ENCODE measurements at places on chromosomes 3 and 15. TPM values are rescaled to one million over a fixed set of nuclear protein-coding genes. Genes with fewer than 3 reads are reported as not detected.

- DNase-seq: no peak
Measured at GRCh38 chr3:154842536-154842935, 237.6 kb upstream of the MME start.

DNA sequence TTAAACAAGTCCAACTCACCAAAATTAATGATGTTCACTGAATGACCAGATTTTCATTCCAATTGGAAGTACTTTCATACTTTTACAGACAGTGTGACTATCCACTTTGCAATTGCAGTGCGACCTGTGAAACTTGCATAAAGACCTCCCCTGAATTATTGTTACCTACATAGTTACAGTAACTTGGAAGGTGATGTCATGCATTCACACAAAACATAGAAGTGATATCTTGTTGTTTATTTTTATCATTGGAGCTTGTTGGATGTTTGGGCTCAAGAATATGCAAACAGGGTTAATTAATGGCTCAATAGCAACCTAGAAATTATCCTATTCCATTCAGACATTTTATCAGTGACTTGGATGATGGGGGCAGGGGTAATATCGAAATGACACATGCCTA is 470.9 kb downstream of the MECOM start:
- DNase-seq: no peak

DNA sequence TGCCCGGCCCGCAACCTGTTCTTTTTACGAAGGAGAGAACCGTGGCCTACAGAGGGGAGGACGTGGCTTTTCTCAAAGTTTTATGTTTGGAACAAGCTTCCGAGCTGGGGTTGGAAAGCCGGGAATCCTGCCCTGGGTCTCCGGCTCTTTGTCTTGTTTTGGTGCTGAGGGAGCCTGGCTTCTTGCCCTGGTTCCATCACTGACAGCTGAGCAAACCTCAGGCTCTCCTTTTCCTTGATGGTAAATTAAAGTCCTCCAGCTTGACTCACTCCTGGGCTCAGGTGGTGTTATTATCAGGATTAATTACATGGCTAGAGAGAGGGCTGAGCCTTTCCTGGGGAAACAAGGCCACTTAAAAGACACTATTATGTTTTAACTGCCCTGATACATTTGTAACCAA is 289.5 kb upstream of the RGMA start:
- no peak for DNase-seq

DNA sequence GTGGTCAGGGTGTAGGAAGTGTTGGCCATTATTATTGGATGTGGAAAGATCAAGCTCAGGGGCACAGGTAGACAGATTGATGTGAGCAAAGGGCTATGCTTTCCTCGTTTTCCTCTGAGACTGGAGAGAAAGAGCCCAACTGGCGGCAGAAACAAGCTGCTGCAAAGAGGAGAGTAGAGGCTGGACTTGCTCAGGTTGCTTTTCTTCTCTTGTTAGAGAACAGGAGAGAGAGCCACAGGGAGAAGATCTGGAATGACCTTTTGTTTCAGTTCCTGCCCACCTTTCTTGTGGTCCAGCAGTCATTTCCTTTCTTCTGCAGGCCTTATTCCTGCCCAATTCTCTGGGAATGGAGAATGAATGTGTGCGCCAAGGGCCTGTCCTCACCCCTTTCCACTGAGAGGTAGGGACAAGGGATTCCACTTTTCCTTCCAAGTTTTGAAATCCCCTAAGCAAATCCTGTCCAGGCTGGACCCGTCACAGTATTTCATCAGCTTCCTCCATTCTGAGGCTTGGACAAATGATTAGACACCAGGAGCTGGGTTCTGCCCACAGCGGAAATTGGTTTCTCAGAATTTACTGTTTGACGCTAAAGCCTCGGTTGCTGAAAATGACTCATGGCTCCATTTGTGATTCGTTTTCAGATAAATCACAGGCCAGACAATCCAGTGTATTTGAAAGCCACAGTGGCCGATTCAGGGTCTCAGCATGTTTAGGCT is 16.1 kb downstream of the ZNF80 start:
- DNase-seq: peak; percentile 71

DNA sequence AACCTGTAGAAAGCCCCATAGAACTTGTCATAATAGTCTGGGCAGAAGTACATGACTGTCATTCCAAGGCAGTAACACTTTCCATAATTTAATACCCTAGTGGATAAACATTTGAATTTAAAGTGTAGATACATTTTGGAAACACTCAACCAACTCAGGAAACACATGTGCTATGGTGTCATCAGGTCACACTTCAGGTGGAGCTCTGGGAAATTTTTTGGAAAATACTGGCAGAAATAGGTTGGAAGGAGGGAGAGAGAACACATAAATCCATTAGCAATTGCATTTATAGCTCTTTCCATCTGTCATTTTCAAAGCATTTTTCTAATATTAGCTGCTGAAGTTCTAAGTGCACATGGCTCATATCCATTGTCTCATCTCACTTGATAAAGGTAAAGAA is 135.7 kb downstream of the MEIS2 start:
- DNase-seq: no peak

DNA sequence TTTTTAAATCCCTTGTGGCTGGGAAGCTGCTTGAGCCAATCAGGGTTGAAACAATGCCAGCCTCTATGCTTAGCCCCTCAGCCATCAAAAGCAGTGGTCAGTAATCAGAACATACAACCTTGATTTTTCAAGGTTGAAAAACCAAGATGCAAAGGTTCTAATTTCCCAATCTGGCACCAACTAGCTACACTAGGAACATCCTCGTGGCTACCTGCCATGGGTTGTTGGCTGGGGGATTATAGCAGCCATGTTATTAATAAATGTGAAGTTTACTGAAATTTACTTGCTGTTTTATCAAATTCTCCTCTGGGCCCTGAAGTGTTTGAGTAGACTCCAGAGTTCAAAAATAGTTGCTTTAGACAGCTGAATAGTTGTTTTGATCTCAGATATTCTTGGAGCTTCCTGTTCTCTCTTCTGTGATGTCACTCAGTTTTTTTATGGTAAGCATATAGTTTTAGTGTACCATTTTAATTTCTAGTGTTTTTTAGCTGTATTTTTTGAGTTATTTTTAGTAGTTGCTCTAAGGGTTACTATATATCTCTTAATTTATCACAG is 31.9 kb downstream of the PCCB start:
- no peak for DNase-seq

DNA sequence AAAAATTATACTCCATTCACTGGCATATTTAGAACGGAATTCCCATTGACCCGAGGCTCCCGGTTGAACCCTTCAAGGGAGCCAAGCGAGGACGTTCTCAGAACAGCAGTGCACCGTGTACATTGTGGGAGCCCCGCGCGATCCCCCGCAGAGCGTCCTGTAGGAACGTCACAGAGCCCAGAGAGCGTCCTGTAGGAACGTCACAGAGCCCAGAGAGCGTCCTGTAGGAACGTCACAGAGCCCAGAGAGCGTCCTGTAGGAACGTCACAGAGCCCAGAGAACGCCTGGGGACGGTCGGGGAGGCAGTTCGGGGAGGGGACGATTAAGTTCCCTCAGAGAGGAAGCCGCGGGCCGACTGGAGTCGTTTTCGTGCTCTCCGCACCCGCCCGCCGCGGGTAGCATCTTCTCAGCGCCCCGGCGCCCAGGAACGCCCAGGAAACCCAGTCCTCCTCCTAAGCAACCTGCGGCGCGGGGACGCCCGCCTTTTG is 506 bp upstream of the ATP1B3 start:
- DNase-seq: no peak

DNA sequence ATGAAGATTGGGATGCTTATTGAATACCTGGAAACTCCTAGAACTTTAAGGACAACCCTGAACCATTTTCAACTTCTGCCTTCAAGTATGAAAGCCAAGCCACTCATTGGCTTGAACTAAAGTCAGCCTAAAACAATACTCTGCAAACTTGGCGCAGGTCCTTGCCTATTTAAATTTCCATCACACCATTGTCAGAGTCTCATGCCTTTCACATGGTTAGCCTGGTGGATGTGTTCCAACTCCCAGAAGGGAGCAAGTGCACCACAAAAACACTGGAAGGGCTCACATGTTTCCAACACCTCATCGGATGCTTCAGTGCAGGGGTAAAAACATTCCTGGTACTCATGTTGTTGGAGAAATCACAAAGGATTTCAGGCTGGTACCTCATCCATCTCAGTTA is 511.6 kb upstream of the MDFIC2 start:
- DNase-seq: no peak

DNA sequence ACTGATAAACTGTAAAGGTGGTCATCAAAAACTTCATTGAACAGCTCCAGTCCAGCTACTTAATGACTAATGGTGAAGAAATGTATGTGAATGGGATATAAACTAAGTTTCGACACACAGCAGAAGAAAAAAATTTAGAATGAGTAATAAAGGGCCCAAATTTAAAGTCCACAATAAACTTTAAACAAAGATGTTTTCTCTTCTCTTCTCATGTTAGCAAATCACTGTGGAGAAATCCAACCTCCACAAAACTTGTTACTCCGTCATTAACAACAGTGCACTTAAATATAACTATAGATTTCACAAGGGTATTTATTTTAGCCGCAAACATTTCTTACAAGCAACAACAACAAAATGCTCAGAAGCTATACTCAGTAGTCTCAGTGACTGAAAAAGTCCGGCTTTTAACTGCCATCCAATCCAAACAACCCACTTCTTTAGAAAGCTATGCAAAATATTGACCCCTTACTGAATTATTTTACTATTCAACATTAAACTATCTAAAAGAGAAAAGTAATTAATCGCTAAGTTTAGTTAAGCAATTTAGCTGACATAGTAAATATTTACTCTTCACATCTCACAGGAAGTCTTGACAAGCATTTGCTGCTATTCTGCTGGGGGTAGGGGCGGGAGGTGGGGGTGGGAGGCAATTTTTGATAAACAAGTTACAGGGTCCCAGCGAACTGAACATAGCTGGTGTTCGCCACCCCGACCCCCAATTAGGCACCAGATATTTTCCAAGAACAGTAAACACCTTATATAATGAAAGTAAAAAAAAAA is 2.4 kb downstream of the IGF2BP2 start:
- no peak for DNase-seq

DNA sequence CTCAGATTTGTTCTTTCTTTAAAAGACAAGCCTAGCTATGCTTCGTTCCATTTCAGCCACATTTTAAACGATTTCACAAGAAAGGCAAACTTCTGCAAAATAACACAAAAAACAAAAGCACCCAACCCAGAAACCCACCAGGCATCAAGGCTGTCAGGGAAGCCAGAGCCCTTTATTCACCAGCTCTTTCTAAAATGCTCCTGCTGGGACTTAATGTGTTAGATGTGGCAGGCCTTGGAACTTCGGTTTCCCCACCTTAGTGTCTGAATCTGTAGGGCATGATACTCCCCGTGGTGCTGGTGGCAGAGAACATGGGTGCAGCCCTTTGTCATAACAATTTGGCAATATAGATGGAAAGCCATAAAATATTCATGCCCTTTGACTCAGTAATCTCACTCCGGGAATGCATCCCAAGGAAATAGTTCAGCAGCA is 56.8 kb upstream of the LCTL start:
- DNase-seq: no peak

- DNase-seq: no peak
Measured at GRCh38 chr15:66819084-66819483, 117.0 kb downstream of the SMAD6 start.

DNA sequence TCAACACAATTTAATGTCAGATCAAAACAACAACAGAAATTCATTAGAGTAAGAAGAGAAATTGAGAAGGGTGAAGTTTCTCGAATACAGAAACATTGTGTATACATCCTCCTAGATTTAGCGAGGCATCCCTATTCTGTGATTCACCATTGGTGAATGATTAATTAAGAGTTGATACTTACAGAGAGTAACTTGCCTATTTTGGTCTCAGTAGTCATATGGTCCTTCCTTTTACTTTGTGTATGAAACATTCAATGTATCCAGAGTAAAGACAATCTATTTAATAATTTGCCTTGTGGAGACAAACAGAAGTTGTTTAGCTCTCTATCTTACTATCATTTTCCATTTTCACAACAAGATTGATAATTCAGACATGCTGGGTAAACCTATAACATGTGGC is 432.0 kb downstream of the ZPLD1 start:
- DNase-seq: no peak

DNA sequence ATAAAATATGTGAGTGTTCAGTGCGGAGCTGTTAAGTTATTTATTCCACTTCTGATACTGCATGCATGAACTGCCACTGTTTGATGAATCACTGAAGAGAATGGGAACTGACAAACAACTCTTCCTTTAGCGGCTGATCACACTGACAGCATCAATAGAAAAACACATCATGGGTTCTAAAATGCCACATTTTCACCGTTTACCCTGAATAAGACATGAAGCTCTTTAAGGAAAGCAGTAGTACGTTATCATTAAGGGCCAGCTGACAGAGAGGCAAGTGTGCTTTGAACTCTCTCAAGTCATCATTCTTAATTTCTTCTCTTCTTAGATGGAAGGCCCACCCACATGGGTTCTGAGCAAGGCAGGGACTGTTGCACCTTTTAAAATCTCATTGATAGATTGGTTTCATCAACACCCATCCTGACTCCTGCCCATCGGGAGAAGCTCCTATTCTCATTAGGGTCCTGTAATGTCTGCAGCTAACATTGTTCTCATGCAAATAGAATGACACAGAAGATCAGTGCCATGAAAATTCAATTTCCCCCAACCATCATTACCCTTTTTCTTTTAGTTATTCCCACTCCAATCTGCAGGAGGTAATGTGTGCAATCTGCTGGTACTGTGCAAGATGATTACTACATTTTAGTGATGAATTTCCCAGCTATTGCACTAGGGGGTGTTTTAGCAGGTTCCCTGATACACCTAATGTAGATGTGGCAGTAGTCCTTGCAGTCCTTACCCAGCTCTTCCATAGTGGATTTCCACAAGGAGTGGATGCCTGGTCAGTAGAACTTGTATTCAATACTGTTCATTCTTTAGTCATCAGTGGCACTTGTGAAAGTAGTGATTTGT is 119.1 kb downstream of the ROBO2 start:
- DNase-seq: no peak

DNA sequence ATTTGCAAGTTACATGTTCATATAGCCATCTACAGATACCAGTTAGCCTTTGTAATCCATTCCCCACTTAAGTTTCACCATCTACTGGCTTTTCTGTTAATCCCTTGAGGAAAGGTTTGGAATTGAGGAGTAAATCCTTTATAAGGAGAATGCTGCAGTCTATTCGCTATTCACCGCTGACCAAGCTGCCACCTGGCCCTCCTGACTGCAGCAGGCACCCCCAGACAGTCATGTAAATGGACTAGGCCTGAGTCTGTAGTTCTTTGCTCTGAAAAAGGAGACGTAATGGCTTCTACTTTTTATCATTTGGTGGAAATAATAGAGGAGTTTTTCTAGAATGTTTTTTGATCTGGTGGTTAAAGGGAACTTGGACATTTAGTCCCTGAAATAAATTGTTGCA is 3.2 kb downstream of the HIGD2B start:
- DNase-seq: no peak

DNA sequence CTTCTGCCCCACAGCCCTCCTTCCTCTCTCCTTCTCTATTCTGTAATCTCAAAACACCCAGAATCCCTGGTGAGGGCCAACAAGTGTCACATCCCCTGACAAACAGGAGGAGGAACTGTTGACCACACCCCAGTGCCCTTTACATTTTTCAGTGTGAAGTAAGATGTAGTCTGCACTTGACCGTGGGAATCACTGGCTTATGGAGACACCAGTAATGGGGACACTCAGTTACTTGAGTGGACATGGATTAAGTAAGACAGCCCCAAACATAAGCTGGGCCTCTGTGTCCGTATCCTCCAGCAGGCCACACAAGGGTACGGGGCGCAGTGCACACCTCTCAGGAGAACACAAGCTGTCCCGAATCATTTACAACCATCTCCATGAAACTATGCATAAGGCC is 28.4 kb upstream of the LIMD1 start:
- no peak for DNase-seq

The APH1B gene
- 7.8 TPM for polyA plus RNA-seq

The TF gene
- not detected for polyA plus RNA-seq

The TNFAIP8L3 gene
- polyA plus RNA-seq: not detected

The VEPH1 gene
- polyA plus RNA-seq: not detected

The LIPH gene
- 0.45 TPM for polyA plus RNA-seq

The EFHB gene
- 0.52 TPM for polyA plus RNA-seq

The STRC gene
- polyA plus RNA-seq: not detected

Data from immature natural killer cell (primary cell).